ENCODE measurements at places on chromosomes 16 and 17.

GRCh38 chr17:37305406-37305905 lies 70.3 kb upstream of the C17orf78 start:
- no peak for DNase-seq

DNA sequence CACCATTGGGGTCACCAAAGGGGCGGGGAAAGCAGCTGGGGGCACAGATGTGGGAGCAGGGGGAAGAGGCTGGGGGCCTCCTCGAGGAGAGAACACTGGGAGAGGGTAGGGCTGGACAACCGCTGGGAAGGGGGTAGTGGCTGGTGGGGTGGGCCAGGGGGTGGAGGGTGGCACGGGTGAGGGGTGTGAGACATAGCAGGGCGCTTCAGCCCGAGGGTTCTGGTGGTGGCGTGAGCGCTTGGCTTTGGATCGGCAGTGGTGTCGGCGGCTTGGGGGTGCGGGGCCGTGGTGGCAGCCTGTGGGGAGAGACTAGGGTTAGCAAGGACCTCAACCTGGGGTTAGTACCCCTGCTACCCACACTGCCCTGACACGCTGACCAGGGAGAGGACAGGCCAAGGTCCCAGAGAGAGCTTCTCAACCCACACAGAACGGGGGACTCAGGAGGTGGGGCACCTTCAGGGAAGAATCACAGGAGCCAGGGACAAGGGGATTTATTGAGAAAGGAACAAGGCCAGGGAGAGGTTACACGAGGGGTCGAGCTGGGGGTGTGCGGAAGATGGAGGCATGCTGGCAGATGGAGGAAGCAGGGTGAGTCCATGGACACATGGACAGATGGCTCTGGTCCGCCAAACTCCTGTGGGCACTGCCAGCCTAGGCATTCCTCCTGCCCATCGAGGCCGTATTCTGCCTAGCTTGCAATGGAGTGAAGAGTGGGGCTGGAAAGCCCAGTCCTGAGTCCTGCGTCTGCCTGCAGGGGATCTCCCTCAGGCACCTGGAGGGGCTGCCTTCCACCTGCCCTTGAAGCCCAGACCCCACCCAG lies 8.4 kb downstream of the PER1 start:
- DNase-seq, result no peak

DNA sequence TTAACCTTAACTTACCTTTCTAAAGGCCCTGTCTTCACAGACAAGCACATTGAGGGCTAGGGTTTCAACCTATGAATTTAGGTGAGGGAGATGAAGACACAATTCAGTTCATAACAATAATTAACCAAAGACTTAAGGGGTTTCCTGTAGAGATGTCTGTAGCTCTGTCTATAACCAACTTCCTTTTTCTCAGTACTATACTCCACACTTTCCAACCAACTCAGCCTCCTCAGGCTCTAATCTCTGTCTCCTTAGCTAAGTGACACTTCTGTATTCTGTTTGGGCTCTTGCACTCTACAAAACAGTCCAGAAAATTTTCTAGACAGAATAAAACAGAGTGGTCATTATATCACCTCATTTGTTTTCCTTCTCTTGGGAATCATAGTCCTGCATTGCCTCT lies 25.8 kb downstream of the CAPNS2 start:
- no peak for DNase-seq

DNA sequence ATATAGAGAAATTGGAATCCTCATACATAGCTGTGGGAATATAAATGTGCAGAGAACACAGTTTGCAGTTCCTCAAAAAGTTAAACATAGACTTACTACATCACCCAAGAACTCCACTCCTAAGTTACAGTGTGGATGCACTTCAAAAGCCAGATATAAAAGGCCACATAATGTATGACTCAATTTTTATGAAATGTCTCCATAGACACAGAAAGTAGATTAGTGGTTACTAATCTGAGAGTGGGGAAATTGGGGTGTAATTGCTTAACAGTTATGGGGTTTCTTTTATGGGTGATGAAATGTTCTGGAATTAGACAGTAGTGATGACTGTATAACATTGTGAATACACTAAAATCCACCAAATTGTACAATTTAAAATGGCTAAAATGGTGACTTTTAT lies 60.9 kb downstream of the CACNG1 start:
- no peak for DNase-seq

- DNase-seq, result no peak
These were observed 4.3 kb upstream of the RHBDL3 start for GRCh38 chr17:32261417-32261736.

- DNase-seq, result no peak
These were observed 6.5 kb upstream of the CTCF start for GRCh38 chr16:67555795-67556212.

GRCh38 chr16:743794-744500 lies 3.1 kb upstream of the CIAO3 start:
- DNase-seq, result no peak

- no peak for DNase-seq
These were observed 324.5 kb downstream of the SNX29 start for GRCh38 chr16:12300945-12301500.

GRCh38 chr17:39676198-39676819 lies 8.1 kb downstream of the PNMT start:
- no peak for DNase-seq

DNA sequence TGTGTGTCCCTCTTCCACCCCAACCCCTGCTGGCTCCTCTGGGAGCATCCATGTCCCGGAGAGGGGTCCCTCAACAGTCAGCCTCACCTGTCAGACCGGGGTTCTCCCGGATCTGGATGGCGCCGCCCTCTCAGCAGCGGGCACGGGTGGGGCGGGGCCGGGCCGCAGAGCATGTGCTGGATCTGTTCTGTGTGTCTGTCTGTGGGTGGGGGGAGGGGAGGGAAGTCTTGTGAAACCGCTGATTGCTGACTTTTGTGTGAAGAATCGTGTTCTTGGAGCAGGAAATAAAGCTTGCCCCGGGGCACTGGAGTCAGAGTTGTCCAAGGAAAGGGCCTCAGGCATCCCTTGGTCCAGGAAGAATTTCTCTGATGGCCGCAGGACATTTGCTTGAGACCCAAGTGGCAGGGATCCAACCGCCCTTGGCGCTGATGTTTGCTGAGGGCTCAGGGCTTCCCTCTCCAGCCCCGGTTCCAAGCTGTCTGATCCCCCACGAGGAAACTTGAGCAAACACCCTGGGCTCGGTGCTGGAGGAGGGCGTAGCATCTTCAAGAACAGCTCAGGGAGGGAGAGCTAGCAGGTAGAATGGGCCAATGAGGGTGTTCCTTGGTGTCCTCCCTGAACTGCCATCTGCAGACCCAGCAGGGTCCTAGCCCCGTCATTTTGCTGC lies 4.5 kb downstream of the NXPH3 start:
- no peak for DNase-seq

Measured in umbilical cord (tissue), 2 donors.